ENCODE measurements at places on chromosomes 2 and 18.

DNA sequence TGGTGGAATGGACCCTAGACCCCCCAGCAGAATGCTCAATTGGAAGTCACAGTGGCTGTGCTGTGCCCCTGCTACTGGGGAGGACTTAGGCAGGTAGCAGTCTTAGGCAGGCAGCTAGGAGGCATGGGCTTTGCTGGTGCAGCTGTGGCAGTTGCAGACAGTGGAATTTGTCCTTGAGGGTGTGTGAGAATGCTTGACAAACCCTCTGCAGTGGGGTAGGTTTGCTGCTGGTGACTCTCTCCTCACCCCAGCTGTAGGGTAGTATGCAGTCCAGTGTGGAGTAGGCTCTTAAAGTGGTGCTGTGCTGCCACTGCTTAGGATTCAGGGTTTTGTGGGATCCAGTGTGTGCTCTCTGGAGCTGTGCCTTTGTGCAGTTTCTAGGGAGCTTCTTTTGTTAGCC is 61.3 kb downstream of the NUP35 start:
- DNase-seq = no peak

GRCh38 chr2:129778584-129778877 is 200.9 kb upstream of the RAB6C start:
- no peak for DNase-seq

DNA sequence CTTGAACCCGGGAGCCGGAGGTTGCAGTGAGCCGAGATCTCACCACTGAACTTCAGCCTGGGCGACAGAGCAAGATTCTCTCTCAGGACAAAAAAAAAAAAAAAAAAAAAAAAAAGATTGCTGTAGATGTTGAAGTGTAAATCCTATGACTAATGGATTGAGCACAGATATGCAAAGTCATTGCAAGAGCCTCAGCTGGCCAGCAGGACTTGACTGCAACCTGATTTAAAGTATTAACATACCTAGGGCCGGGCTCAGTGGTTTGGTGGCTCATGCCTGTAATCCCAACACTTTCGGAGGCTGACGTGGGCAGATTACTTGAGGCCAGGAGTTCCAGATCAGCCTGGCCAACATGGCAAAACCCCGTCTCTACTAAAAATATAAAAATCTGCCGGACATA is 103.4 kb upstream of the MSH2 start:
- no peak for DNase-seq

GRCh38 chr2:19195661-19196060 is 162.8 kb downstream of the OSR1 start:
- DNase-seq = no peak

DNA sequence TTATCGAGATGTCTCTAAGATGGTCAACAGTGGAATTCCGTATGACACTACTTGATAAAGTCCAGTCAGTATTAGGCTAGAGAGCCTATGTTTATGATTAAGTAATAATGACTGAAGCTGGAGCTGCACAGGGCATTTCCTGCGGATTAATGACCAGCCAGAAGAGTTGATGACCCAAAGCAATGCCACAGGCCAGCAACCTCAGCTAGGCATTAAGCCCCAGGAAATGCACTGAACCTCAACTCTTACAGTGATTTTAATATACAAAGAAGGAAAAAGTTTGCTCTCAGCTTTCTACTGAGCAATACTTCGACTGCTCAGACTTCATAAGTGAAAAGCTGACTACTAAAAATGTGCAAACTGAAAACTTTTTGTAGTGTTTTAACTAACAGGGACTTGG is 3.9 kb downstream of the KCTD1 start:
- DNase-seq = no peak

DNA sequence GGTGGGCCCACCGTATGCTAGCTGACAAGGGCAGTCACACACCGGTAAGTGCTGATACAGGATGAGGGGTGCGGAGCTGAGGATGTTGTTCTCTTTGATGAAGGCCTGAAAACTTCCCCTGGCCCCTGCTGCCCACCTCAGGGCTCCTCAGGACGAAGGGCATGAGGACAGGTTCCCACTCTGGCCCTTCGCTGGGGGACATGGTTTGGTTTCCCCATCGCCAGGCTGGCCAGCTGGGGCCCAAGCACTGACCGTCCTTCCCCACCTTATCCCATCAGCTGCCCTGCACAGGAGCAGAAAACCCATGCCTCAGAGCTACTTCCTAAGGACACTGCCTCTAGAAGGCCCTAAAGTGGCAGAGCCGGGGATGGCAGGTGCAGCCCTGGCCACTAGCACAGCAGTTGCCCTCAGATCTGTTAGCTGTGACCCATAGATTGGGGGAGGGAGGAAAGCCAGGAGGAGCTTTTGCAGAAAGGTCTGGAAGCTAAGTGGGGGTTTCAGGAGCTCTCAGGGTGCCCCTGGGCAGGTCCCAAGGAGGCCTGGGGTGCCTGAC is 66.5 kb downstream of the TFCP2L1 start:
- DNase-seq = no peak

DNA sequence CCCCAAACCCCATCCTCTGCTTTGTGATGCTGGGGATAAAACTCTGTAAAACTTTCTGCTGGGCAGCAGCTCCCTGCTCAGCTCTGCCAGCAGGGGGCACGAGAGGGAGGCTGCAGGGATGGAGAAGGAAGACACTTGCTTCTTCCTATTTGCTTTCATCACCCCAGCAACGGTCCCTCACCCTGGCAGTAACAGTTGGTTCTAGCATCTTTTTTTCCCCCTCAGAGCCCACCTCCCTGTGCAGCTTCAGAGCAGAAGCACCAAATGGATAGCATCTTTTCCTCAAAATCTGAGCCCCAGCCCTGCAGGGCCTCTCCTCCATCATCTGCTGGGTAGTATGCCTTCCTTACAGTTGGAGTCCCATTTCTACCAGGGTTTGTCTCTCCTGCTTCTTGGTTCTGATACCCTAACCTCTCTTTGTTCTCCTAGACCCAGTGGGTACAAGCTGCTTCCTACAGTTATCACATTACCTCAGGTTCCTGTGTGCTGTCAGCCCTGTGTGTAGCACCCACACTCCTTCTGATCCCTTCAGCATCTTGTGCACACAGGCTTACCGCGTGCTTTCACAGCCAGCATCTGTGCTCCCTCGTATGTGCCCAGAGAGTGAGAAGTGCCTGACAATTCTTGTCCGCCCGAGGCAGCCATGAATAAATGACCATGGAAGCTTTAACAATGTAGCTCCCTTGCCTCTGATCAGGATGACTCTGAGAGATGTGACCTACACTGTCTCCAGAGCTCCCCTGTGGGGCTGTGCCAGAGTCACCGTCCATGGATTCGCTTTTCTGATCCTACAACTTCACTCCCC is 14.5 kb downstream of the CKAP2L start:
- DNase-seq = peak; percentile 84

DNA sequence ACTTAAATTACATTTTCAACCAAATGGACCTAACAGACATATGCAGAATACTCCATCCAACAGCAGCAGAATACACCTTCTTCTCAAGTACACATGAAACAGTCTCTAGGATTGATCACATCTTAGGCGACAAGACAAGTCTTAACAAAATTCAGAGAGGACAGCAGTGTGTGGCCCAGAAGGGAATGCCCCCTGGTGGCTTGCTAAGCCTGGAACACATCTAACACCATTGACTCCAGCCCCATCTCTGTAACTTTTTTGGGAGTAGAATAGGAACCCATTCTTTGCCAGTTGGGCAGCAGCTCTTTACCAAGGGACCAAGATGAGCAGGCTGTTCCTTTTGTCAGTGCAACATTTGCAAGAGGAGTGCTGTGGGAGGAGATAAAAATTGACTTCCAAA is 249.9 kb downstream of the PLCL1 start:
- peak; percentile 28 for DNase-seq

GRCh38 chr2:195533771-195534642 is 123.0 kb upstream of the SLC39A10 start:
- peak; percentile 51 for DNase-seq

GRCh38 chr2:31785876-31786275 is 205.1 kb upstream of the SRD5A2 start:
- no peak for DNase-seq

GRCh38 chr2:222304737-222305515 is 6.1 kb upstream of the PAX3 start:
- DNase-seq = no peak

- DNase-seq = no peak
These were observed 232.0 kb upstream of the PARD3B start for GRCh38 chr2:204313256-204313655.

DNA sequence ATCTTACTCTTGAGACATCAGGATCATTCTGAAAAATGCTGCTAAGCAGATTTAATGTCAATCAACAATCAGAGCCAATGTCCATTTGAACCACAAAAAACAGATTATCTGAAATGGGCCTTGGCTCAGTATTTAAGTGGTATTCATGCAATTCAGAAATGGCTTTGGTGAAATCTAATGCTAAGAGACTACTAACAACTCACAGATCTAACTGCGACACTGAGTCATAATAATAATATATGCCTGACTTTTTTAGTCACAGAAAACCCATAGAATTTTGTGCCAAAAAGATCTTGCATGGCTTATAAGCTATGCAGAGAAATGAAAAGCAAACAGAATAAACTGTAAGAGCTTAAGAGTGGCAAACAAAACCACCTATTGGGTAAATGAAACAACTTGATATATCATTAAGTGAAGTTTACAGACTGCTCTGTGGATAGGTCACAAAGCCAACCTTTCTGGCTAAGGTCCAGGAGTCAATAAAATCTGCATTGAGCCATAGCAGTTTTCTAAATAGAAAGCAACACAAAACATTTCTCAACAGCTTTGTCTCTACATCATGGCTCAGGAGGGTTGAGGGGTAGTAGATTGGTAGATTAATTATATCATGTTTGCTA is 234.3 kb downstream of the LRATD1 start:
- DNase-seq = no peak

GRCh38 chr2:188734691-188735090 is 239.5 kb upstream of the COL3A1 start:
- DNase-seq = no peak

GRCh38 chr18:55054021-55054990 is 95.0 kb upstream of the CCDC68 start:
- DNase-seq = no peak

- DNase-seq = no peak
These were observed 1988.8 kb upstream of the PIK3C3 start for GRCh38 chr18:39966275-39966674.

DNA sequence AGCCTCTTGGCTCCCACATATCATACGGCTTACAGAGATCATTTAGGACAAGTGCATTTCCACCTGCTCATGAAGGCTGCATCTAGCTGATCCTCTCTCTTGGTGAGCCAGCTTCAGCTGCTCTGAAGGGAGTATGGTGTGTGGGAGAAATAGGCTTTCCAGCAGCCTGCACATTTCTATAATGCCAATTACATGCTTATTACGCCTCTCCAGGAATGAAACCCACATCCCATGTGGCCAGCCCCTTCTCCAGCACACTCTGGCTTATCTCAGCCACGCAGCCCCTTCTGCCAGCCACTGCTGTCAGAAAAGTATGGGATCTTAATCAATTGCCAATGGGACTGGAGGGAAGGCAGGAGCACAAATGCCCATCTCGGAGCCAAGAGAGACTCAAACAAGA is 117.5 kb downstream of the GALNT14 start:
- DNase-seq = no peak

DNA sequence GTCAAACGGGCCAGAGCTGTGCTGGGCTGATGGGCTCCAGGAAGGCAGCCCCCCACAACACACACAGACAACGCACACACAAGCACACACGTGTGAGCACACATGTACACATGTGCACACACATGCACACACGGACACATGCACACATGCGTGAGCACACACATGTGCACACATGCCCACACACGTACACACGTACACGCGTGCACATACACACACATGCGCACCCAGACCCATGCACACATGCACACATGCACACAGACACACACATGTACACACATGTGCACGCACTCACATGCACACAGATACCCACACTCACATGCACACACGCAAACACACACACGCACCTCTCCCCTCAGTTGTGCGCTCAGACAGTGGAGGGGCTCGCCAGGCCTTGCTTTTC is 31.2 kb upstream of the HPCAL1 start:
- no peak for DNase-seq

DNA sequence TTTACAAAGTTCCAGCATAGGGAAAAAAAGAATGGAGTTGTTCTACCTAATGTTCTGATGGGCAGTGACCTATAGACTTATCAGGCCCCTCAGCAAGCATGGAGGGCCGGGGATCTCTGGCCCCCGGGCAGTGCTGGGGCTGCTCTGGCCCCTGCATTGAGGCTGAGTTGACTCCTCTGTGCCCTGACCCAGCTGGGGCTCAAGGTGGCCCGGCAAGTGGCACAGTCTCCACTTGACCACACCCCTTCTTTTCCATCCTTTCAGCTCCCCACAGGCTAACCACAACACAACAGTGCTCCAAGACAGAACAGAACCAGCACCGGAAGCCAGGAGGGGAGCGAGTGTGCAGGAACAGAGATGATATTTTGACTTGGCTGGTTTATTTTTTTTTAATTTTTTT is 19.9 kb downstream of the TOGARAM2 start:
- no peak for DNase-seq

DNA sequence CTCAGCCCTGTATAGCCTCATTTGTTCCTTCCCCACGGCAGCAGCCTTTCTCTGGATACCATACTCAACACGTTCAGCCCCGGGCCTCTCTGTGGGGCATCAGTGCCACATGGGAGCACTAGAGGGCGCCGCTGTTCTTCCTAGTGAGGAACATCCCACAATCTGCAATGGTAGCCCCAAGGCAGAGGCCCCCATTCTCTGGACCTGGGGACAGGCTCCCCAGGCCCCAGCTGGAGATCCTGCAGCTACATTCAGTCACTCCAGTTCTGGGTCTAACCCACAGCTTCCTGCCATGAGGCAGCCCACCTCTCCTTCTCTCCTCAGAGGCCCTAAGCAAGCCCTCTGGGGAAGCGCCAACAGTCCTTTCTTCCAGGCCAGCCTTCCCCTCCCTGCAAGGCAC is 14.2 kb upstream of the SFXN5 start:
- DNase-seq = peak; percentile 81

GRCh38 chr2:113977060-113977659 is 87.3 kb downstream of the ACTR3 start:
- no peak for DNase-seq

All from CD4-positive, alpha-beta T cell treated with Interleukin-1 beta for 1 hour (primary cell).